ENCODE measurements at places on chromosomes 6 and 20.

- DNase-seq, result peak; percentile 8
Observed at GRCh38 chr6:89508755-89509563, 76.0 kb downstream of the ANKRD6 start.

DNA sequence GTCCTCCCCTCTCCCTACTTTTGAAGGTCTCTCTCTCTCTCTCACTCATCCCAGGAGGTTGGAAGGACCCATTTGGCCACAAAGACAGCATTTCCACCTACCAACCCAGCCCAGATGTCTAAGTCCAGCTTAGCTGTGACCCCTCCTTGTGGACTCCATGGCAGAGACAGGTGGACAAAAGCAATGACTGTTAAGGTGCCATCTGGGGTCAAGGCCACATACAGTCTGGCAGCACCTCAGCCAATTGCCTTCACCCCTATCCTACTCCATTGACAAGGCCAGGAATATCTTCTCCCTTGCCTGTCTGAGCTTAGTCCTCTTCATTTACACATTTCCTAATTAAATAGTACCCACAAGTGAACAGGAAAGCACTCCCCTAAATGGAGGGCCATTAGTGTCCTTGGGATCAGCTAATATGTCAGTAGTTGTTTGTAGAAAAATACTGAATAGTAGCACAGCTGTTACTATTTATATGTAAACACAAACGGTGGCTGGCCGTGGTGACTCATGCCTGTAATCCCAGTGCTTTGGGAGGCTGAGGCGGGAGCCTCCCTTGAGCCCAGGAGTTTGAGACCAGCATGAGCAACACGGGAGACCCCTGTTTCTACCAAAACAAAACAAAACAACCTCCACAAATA is 28.8 kb downstream of the GCM1 start:
- peak; percentile 34 for DNase-seq

- DNase-seq, result no peak
Observed at GRCh38 chr6:11282245-11282644, 49.8 kb upstream of the NEDD9 start.

- DNase-seq, result peak; percentile 70
Observed at GRCh38 chr6:80338201-80338836, 231.8 kb downstream of the BCKDHB start.

- no peak for DNase-seq
Observed at GRCh38 chr6:105097288-105097687, 82.5 kb downstream of the POPDC3 start.
